ENCODE measurements at places on chromosomes 2 and 18.
A peak's percentile ranks its signal among the peaks of the same experiment; 100 is the strongest.

DNA sequence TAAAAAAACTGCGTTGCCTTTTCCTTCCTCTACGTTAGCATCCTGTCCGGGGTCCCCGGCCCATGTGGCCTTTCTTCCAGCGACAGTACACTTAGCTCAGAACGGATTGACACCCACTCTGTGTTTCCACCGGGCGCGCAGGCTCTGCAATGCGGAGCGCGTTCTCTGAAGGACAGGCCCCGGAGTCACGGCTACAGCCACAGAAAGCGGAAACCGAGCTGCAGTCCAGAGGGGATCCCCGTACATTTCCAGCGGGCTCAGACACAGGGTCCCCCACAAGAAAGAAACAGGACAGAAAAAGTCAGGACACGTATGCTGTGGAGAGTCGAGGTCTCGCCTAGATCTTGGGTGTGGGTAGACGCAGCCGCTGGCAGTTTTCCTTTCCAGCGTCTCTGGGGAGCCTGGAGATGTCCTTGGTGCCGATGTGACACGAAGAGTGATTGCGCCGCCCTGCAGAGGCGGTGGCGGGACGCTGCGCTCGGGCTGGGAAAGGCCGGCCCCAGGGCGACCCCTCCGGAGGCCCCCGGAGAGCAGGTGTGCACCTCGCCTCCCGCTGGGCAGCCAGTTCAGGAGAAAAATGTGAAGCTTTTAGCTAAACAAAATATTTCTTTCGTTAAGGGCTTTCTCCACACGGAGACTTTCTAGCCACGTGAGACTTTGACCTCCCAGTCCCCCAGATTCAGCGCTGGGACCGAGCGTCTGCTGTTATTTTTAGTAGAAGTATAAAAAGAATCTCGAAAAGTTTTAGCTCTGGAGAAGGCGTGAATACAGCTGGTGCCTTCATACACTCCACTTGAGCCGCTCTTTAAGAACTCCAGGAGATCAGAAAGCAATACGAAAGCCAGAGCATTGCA, 1.3 kb upstream of the ACKR3 start:
- peak; percentile 64 for DNase-seq

GRCh38 chr18:45830917-45831316, 5.4 kb downstream of the SIGLEC15 start:
- no peak for DNase-seq

GRCh38 chr2:60092781-60093180, 460.7 kb downstream of the BCL11A start:
- DNase-seq = no peak

GRCh38 chr2:217940261-217941220, 62.3 kb downstream of the TNS1 start:
- no peak for DNase-seq

DNA sequence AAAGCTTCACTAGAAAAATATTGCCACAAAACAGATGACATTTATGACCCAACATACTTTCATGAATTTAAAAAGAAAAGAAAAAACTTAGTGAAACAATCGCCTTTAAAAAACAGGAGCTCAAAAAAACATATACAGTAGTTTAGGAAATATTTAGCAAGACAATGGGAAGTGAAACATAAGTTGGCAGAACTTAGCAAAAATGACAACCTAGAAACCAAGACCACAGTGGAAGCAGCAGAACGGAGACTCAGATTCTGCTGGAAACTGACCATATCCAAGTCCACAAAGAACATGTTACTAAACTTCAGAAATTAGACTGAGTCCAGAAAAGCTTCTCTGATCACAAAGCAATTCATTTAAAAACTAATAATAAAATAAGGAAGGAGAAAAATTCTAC, 41.8 kb upstream of the CTAGE1 start:
- DNase-seq = no peak
